ENCODE measurements at places on chromosomes 1 and 21.

DNA sequence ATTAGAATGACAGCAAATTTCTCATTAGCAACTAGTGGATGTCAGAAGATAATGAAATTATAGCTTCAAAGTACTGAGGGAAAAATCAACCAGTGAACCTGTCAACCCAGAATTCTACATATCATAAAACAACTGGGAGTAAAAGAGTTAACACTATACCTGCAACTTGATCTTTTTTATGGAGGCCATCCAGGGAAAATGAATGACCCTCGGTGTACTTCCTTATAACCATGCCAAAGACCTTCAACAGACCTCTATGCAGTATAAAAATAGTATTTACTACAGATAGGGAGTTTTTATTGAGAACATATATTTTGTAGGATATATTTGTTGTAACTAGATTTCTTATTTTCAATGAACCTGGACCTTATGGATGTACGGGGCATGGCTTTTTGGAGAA lies 392.5 kb upstream of the ZRANB2 start:
- ATAC-seq, result no peak

GRCh38 chr1:163912170-163912884 lies 590.6 kb downstream of the NUF2 start:
- ATAC-seq, result no peak

GRCh38 chr1:64623750-64624191 lies 121.1 kb upstream of the RAVER2 start:
- ATAC-seq, result peak; percentile 80

GRCh38 chr21:37877171-37877570 lies 39.1 kb downstream of the KCNJ6 start:
- ATAC-seq, result no peak

- no peak for ATAC-seq
Observed at GRCh38 chr21:35681946-35682345, 378.4 kb downstream of the SETD4 start.

DNA sequence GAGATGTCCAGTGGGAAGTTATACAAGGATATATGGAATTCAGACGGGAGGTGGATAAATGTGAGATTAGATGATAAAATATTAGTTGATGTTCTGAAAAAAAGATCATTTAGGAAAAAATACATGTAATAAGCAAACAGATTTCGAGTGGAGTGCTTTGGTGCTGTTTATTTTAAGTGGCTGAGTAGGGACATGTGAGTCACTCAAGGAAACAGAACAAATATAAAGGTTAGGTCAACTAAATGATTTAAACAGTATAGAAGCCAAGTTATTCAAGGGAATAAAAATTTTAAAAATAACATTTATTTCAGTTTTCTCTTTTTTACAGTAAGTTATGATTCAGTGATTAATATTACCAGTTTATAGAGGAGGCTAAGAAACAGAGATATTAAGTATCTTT lies 1046.7 kb upstream of the B3GALT2 start:
- ATAC-seq, result no peak

- ATAC-seq, result peak; percentile 79
Observed at GRCh38 chr1:195763146-195763906, 844.9 kb downstream of the KCNT2 start.

GRCh38 chr1:216476341-216476740 lies 53.1 kb upstream of the USH2A start:
- ATAC-seq, result no peak

DNA sequence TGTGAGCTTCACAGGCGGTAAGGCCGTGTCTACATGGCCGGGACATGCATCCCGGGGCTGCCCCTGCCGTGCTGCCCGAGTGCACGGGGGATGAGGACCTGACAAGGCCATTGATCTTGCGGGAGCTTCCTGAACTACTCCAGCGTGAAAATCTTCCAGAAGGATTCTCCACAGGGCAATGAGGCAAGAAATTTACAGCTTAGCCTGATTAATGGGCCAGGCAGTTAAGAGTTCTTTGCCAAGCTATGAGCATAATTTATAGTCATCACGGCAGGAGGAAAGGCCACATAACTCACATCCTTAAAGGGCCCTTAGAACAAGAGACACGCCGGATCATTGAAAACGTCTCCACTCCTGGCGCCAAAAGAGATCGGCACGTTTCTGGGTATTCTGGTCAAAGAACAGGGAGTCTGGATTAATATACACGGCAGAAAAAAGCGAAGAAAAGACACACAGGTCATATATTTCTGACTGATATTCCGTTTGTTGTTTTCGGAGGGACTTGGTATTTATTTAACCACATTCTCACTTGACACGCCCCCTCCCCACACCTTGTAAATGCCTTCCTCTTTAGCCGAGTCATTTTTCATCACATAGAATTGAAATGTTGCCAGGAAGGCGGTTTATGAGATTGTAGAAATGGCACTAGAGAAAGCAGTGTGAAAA lies 180.5 kb downstream of the DYRK1A start:
- no peak for ATAC-seq

DNA sequence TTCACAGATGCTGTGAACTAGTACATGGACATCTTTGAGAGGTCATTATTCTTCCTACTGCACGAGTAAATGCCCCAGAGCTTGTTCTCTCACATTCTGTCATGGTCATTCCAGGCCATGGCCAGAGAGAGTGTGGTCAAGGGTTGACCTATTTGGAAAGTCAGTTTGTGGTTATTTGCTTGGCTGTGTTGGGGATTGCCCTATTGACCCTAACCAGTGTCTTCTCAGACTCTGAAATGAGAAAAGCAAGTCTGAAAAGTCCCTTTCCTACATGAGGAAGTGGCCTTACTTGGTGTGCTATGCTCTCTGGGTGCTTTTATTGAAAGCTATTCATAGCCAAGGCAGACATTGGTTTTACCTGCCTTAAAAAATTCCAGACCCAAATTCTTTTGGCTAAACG lies 26.6 kb downstream of the CLIC6 start:
- ATAC-seq, result no peak

DNA sequence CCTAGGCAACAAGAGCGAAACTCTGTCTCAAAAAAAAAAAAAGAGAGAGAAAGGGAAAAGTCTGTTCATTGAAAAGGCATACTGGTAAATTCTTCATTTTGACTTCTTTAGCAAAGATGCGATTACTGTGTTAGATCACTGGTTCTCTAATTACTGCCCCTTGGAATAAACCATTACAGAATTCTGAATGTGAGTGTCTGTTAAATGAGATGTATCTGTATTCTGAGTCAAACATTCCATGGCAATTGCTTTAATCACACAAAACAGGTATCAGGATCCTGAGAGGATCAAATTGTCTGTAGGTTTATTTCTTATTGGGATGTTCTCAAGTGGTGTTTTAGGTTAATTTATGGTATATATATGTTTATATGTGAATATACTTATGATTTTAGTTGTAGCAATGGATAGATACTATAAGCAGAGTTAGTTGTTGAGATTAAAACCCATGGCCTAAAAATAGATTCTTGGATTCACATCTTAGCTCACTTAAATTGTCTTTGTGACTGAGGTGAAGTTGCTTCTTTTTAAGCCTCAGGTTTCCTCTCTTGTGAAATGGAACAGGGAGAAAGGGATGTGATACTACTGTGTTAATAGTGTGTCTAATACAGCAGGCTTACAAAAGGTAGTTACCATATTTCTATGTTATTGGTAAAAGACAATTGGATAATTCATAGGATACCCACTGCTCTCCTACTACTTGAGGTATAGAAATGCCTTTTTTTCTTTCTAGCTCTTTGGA lies 16.2 kb downstream of the SRRM1 start:
- ATAC-seq, result no peak

DNA sequence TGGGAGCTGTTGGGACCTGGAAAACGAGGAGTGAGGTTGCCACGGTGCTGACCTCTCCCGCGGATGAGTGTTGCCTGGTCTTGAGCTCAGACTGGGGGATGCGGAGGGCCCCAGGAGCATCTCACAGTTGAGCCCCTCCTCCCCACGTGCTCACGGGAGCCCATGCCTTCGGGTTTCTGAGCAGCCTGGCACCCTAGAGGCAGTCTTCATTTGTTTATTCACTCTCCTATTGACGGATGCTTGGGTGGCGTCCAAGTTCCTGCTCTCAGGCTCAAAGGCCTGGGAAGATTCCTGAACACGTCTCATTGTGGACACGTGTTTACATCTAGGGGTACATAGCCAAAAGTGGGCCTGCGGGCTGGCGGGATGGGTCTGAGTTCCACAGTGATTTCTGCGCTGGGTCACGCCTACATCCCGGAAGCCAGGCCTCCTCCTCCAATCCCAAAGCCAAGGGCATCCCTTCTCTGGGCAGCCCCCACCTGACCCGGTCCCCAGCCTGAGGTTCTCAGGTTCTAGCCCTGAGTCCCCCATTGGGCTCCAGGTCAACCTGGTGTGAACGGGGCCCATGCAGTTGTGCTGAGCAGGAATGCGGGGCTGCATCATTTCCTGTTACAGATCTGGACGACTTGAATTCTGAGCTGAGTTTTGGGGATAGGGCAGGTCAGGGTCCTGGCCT lies 14.7 kb downstream of the WNT3A start:
- no peak for ATAC-seq

DNA sequence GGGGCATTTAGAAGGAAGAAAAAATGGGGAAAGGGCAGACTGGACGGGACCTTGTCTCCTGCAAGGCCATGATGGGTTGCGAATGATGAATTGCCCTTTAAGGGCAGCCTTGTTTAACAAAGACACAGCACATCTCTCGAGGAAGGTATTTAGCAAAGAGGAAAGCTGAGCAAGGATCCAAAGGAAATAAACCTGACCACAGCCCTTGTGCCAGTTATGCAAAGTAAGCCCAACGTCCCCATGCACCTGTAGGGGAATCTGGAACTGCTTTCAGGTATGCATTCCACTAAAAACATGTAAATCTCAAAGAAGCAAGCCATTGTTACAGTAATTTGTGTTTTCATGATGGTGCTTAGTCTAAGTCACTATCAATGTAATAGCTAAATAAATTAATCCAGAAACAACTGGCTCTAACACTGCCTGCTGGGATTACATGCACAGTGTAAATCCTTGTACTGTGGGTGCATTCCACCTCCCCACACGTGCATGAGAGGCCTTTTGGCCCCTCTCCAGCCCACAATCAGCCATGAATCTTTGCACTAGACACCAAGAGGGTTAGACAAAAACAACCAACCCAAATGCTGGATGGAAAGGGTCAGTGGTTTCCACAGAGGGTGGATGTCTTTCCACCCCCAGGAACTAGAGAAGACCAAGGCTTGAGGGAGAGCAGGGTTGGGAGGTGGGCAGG lies 228.8 kb upstream of the KAZN start:
- ATAC-seq, result no peak

DNA sequence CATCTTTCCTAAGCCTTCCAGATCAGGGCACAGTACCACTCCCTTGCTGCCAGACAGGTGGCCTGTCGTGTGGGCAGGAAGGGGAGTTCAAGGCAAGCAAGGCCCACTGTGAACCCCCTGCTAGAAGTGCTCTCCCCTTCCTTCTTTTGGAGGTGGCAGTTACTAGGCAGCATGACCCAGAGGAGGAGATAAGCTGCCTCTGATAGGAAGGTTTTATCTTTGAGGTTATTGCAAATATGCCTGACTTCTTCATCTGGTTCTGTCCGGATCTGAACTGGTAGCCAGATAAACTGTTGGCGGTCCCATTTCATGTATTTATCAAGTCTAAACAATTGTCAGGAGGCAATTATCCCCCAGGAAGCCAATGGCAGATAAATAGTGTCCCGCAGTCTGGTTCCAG lies 198.2 kb upstream of the LMO4 start:
- ATAC-seq, result no peak

GRCh38 chr21:15495965-15496364 lies 233.8 kb upstream of the USP25 start:
- ATAC-seq, result no peak

- no peak for ATAC-seq
Observed at GRCh38 chr1:223014142-223014873, 128.7 kb downstream of the TLR5 start.

- ATAC-seq, result no peak
Observed at GRCh38 chr1:197081117-197081753, 14.2 kb upstream of the F13B start.

DNA sequence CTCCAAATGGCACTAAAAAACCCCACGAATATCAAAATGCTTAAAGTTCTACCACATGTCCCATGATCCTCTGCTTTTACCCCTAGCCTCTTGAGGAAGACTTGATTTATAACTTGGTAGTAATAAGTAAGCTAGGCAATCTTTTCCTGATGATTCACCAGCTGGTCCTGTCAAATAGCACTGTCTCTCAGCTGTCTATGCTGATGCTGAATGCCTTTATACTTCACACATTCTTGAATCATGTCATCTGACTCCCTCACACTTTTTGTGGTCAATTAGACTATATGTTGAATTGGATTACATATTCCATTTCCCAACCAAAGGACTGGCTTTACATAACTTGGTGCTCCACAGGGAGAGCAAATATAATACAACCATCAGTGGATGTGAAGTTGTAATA lies 16.6 kb downstream of the C21orf91 start:
- ATAC-seq, result peak; percentile 81

GRCh38 chr21:33198346-33199099 lies 31.2 kb upstream of the IFNAR2 start:
- no peak for ATAC-seq

- peak; percentile 0 for ATAC-seq
Observed at GRCh38 chr1:203039609-203040512, 13.6 kb downstream of the PPFIA4 start.

DNA sequence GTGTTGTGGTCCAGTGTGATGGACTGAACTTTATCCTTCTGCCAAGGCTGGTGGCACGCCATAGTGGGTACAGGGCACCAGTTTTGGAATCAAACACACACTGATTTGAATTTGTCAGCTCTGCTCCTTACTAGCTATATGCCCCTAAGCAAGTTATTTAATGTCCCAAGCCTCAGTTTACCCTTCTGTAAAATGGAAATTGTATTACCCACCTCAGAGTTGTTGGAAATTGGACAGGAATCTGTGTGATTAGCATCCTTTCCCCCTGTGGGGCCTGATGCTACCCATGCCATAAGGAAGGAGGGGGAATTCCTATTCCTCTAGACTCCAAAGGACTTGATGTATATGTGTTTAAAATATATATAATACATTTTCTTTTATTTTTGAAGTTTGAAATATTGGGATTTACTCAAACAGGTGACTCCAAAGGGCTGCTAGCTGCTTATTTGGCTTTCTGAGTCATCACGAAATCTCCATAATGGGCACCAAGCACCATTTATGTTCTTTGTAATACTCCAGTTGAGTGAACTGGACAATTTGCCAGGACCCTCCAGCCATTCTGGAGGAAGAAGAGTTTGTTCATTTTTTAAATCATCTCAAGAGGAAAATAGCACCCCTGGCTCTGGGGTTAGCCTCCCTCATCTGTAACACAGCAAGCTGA lies 224.5 kb upstream of the TMEM51 start:
- ATAC-seq, result no peak

DNA sequence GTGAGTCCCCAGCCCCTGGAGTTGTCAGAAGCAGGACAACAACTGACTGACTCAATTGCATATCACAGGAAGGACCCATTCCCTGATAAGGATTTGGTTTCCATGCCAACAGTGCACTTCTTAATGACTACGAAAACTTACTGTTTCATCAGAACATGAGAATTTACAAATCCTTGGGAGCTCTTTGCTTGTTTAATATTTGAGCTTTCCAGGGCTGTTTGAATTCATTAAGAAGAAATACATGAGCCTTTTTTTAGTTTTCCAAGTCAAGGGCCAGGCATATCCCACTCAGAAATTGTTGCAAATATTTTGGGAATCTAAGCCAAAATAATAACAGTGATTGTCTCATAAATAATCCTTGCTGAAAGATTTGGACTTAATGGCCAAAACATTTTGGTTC lies 27.2 kb upstream of the COL24A1 start:
- ATAC-seq, result no peak

- ATAC-seq, result no peak
Observed at GRCh38 chr1:232499188-232499587, 130.7 kb downstream of the SIPA1L2 start.

All from SK-N-SH treated with all-trans-retinoic acid at 6 μM for 48 hours (cell line).